ENCODE measurements at places on chromosomes 13 and 19.

GRCh38 chr19:35352448-35353304 lies 5.0 kb downstream of the FFAR1 start:
- DNase-seq: peak; percentile 49

DNA sequence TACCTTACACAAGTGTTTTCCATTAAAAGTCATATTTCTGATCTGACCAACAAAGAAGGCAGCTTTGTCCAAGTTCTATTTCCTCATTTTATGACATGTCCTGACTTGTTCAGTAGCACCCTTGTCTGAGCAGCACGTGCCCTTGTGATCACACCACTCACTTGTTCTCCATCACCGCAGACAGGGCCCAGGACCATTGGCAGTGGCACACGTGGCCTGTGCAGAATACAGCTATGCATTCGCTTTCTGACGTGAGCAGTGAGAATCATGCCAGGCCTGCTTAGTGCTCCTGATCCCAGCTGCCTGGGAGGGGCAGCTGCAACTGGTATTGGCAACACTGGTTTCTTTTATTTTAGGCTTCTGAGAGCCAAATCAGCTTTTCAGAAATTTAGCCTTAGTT lies 134.2 kb downstream of the FRY start:
- no peak for DNase-seq

- no peak for DNase-seq
These were observed 2.1 kb downstream of the C19orf12 start for GRCh38 chr19:29712744-29713516.

DNA sequence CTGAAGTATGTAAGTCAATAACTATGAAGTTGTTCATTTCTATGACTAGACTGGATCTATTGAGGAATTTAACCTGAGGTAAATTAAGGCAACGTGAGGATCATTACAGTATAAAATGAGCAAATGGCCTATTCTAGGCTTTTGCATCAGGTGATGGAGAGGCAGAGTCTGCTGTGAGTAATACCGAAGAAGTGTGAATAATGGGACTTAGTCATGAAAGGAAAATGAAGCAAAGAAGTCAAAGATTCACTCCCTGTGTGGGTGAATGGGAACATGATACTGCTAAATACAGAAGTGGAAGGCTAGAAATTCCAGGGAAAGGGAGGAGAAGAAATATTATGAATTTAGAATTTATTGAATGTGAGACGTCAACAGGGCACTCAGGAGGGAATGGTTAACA lies 774.1 kb downstream of the LIG4 start:
- DNase-seq: no peak

GRCh38 chr13:113632706-113633484 lies 25.1 kb downstream of the ATP4B start:
- DNase-seq: no peak

DNA sequence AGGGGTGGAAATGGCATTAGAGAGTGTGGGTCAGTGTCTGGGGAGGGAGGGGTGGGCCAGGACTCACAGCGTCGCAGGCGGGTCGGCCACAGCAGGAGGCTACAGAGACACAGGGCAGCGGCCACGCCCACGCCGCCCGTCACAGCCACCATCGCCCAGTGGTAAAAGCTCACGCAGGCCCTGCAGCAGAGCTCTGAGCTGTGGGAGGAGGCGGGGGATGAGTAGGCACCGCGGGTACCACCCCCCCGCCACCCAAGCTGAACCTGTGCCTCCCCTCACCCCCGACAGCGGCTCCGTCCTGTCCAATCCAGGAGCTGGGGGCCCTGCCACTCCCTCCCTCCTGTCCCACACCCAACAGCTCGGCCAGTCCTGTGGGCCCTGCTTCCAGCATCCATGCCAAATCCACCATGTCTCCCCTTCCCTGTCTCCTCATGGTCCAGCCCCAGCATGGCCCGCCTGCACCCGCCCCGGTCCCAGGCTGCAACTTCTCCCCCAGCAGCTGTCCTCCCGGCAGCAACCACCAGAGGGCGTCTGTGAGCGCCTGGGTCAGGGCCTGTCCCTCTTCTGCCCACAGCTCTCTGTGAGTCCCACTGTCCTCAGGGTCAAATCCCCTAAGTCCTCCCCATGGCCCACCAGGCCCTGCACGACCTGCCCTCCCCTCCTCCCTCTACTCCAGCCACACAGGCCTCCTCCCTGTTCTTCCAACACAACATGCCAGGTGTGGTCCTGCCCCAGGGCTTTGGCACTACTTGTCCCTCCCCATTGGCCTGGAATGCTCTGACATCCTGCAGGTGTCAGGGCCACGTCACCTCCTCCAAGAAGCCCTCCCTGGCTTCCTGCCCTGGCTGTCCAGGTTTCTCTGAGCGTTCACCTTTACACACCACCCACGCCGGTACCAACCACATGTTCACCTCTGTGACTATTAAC lies 6.0 kb downstream of the TEKTIP1 start:
- DNase-seq: peak; percentile 49

GRCh38 chr19:56699552-56699951 lies 28.0 kb upstream of the ZNF835 start:
- no peak for DNase-seq

DNA sequence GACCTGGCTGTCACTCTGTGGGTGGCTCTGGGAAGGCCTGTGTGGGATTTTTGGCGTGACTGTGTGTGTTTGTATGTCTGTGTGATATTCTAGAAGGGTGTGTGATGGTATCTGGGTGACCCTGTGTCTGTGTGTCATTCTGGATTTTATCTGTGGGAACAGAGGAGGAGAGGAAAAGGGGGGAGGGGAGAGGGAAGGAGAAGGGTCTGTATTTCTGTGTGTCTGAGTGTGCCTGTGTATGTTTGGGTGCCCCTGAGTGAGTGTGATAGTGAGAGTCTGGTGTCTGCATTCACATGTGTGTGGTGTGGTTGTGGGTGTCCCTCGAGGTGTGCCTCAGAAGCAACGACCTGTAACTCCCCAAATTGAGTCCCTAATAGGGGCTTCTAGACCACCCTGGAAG lies 8.1 kb upstream of the NFIX start:
- no peak for DNase-seq

DNA sequence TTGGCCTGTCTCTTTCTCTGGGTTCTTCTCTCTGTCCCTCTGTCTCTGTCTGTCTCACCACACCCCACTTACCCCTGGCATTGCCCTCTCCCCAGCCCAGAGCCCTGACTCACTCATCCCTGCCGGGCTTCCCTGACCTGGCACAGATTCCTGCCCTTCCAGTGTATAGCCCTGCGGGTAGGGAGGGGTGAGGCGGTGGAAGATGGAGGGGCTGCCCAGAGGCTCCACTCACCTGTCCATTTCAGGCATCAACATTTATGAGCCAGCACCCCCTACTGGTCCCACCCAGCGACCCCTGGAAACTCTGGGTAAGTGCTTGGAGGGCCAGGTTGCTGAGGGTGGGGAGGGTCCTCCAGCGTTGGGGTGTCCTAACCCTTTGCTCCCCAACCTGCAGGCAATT lies 1.0 kb downstream of the NCCRP1 start:
- DNase-seq: no peak

GRCh38 chr19:31810536-31811109 lies 461.4 kb upstream of the TSHZ3 start:
- DNase-seq: no peak

- DNase-seq: peak; percentile 88
These were observed 416 bp upstream of the DOCK9 start for GRCh38 chr13:98978280-98978679.

DNA sequence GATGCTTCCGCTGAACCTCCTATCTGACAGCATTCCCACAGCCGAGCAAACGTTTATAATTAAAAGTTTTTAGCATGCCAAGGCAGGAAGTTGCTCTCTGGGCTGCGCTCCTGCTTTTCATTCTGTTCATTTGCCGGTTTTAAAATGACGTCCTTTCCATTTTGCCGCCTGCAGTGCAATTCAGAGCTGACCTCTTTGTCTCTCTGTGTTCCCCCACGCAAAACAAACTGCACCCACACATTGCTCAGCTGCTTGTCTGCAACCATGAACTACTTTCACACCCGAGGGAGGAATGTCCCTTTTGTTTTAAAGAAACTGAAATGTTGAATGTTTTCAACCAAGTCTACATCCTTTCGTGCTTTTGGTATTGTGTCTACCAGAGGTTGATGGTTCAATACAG lies 416.5 kb downstream of the EFNB2 start:
- no peak for DNase-seq

DNA sequence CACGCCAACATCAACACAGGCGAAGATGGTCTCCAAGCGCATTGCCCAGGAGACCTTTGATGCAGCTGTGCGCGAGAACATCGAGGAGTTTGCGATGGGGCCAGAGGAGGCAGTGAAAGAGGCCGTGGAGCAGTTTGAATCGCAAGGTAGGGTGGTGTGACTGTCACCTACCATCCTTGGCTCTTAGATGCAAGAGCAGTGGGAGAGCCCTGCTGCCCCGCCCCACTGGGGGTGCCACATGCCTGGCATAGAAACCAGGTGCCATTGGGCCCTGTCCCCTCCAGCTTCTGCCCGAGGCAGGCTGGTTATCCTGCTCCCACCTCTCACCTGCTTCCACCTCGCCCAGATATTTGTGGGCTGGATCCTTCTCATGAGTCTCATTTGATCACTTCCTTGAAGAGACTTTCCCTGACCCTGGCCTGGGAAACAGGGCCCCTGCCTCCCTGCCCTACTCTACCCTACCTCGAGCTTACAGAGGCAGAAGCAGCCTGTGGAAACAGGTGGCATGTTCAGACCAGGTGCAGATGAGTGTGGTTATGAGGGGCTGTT lies 9.4 kb downstream of the ARMC6 start:
- no peak for DNase-seq

- DNase-seq: no peak
These were observed 68.9 kb upstream of the GPR183 start for GRCh38 chr13:99376132-99376531.

GRCh38 chr19:18484992-18485391 lies 36.9 kb downstream of the ELL start:
- no peak for DNase-seq

- DNase-seq: no peak
These were observed 1.1 kb downstream of the FOXO1 start for GRCh38 chr13:40665126-40666044.

DNA sequence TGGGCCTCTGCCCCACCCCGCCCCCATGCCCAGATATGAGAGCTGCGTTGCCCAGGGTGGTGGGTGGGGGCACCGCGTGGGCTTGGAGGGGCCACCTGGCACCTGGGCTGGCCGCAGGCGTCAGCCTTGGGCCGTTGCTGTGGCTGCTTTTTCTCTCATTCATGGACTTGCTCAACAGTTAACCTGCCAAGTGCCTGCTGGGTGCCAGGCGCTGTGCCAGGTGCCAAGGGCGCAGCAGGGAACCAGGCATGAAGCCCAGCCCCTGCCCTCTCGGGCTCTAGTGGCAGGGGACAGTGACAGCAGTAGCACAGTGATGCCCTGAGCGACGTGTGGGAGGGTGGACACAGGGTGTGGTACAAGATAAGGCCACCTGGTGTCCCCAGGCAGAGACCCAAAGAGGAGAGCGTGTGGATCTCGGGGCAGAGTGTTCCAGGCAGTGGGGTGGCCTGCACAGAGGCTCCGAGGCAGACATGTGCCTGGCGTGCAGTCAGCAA lies 28.1 kb downstream of the DHX34 start:
- DNase-seq: no peak

DNA sequence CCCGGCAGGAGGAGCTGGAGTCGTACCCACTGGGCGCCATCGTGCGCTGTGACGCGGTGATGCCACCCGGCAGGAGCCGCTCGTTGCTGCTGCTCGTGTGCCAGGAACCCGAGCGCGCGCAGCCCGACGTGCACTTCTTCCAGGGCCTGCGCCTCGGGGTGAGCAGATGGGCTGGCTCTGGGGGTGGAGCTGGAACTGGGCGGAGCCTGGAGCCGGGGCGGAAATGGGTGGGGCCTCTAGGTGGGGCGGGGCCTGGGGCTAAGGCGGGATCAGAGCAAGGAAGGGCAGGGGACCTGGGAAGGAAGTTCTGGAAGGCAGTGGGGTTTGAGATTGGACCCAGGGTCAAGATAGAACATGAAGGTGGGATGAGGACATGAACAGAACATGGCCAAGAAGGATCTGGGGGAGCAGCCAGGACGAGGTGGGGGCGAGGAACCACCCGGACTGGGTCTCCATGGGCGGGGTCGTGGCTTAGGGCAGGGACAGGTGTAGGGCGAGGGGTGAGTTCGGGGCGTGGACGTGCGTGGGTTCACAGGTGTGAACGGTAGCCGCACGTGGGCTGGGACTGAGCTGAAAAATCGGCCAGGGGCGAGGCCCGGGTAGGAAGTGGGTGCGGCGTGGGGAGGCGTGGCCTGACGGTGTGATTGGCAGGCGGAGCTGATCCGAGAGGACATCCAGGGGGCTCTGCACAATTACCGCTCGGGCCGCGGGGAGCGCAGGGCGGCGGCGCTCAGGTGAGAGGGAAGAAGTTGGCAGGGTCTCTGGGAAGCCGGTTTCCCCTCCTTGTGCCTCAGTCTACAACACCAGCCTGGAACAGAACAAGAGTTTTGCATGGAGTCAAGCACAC lies 4.7 kb downstream of the EPS8L1 start:
- DNase-seq: peak; percentile 41

- DNase-seq: peak; percentile 46
These were observed 25.6 kb downstream of the DEDD2 start for GRCh38 chr19:42191855-42192254.

GRCh38 chr19:1766800-1767352 lies 13.6 kb downstream of the ONECUT3 start:
- no peak for DNase-seq

DNA sequence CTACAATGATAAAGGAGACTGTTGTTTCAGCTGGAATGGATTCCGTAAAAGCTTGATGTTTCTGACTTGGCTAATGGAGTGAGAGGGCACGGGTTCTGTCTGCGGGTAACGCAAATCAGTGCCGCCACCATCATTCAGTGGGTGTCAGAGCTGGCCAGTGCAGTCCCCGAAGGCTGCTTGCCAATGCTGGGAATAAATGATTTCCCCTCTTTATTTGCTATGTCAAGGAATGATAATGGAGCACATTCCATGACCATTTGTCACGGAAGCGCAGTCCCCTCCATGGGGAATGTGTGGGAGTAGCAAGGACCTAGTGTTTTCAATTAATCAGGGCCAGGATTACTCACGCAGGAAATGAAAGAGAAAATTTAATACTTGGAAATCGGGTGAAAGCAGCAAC lies 899.3 kb downstream of the UQCRFS1 start:
- DNase-seq: peak; percentile 26
